ENCODE measurements at places on chromosomes 2 and 18. TPM values are rescaled to one million over a fixed set of nuclear protein-coding genes. Genes with fewer than 3 reads are reported as not detected.

GRCh38 chr2:144096531-144096930 lies 423.4 kb downstream of the ZEB2 start:
- DNase-seq, result no peak

DNA sequence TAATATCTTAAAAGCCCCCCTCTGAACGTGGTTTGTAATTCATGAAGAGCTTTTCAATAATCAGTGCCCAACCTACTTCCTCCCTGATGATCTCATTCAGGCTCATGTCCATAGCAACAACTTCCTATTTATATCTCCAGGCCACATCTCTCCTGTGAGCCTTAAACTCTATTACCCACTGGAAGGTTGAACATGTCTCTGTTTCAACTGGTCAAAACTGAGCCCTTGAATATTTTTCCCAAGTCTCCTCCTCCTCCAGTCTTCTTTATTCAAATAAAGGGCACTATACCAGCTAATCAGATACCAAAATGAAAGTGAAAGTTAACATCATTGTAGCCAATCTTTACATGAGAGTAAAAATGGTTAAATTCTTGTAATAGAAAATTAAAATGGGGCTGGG lies 63.7 kb upstream of the ITGA4 start:
- DNase-seq, result no peak

DNA sequence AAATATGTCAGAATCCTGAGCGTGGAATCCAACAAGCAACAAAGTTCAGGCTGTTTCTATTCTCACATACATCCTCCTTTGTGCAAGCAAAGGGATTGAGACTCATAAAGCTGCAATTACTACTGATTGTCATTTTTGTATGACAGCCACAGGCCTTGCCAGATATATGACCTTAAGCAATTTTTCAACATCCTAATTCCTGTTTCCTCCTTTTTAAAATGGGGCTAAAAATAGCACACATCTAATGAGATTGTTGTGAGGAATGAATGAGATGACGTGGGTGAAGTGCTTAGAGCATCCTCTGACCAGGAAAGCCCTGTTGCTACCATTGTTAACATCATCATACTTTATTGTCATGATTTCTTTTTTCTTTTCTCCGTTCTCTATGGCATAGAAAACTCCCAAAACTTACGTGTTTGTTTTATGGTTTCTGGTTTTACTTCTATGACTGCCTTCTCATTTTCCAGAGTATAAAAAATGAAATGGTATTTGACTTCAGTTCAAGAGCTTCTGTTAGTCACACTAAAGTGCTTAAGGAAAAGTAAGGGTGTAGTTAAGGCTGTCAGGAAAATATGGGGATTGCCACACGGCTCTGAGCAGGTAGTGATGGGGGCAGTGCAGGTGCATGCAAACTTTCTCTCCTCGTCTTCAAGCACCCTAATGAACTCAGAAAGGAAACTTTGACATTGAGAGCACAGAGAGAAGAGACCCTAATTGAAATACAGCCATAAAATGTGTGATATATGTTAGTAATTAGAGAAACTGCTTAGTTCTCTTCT lies 590.6 kb upstream of the NETO1 start:
- DNase-seq, result no peak

DNA sequence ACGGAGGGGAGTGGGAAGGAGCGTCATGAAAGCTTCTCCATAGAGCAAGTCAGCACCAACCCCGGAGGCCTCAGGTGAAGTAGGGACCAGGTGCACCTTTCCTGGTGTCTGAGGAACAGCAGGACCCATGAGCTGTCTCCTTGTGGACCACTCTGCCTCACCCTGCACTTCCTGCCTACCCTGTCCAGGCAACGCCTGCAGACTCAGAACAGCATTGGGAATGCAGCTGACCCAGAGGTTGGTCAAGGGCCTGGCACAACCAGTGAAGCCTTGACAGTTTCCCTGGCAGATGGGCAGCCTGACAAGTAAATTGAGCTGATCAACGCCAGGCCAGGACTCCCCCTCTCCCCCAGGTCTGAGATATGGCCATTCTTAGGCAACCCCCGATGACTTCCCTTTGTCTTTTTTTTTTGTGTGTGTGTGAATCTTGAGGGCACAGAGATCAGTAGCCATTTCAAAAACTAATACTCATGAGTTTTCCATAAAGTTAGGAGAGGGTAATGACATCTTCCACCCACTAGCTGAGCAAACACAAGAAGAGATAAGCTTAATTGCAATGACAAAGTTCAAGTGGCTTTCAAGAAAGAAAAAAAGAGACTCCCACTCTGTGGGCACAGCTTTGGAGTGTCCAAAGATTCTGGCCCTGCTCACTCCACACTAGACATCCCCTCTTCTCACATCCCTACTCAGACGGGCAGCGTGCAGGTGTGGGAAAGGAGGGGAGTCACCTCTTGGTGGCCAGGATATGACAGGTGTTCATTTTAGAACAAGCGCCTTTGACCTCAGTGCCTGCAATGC lies 3.5 kb upstream of the FABP1 start:
- no peak for DNase-seq

DNA sequence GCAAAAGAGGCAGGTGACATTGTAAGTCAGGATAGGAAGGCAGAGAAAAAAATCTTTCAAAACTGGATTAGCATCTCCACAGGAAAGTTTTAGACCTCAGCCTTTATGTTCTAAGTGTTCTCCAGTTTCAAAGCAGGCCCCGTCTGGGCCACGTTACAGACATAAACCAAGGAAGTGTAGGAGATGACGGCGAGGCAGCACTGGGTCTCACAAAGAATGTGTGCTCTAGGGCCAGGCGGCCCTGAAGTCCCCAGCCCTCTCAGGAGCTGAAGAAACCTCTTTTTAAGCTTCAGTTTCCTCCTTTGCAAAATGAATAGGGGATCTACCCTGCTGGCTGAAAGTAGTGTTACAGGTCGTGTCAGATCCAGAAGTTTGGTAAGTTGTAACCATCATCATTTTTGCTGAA lies 81.7 kb downstream of the SPRED2 start:
- DNase-seq, result no peak

Gene MXD1
- 6.5 TPM for polyA plus RNA-seq

Gene HOXD13
- 4.1 TPM for polyA plus RNA-seq

Gene CTDP1
- 16.0 TPM for polyA plus RNA-seq

Gene ATP8B1
- polyA plus RNA-seq, result 20.1 TPM

Gene DSC2
- polyA plus RNA-seq, result 1.6 TPM

Gene C2orf15
- 0.60 TPM for polyA plus RNA-seq
